NCI-H1092 (cell line): ENCODE measurements at places on chromosomes 3 and 15.

GRCh38 chr15:47523681-47524475, 193.4 kb upstream of the SEMA6D start:
- DNase-seq = no peak

DNA sequence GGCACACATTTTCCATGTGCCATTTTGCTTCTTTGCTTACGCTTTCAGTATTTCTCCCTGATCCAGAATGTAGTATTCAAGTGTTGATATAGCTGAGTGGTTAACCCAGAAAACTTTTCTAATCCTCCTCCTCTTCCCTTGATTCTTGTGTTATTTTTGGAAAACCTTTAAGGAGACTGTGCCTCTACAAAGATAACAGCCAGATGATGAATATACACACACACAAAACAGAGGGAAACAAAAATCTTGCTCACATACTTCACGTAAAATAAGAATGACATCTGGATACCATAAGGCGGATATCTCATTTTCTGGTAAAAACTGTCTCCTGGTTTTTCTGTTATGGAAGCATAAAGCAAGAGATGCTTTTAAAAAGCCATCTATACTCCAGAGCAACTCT, 295.8 kb upstream of the THBS1 start:
- no peak for DNase-seq

DNA sequence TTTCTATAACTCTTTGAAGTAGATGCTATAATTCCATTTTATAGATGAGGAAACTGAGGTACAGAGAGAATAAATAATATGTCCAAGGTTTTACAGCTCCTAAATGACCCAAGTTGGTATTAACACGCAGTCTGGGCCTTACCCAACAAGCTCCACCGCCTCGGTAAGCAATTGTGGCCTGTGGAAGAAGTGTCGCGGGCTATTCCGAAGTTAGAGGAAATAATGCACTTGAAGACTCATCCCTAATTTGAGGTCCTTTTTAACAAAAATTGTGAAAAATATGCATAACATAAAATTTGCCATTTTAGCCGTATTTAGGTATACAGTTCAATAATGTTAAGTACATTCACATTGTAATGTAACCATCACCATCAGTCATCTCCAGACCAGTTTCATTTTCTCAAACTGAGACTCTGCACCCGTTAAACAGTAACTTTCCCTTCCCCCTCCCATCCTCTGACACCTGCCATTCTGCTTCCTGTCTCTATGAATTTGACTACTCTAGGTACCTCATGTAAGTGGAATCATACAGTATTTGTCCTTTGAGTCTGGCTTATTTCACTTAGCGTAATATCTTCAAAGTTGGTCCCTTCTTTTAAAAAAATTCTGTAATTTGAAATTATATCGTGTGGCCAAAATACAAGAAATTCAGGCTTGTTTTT, 18.2 kb downstream of the IDH3A start:
- DNase-seq = no peak

DNA sequence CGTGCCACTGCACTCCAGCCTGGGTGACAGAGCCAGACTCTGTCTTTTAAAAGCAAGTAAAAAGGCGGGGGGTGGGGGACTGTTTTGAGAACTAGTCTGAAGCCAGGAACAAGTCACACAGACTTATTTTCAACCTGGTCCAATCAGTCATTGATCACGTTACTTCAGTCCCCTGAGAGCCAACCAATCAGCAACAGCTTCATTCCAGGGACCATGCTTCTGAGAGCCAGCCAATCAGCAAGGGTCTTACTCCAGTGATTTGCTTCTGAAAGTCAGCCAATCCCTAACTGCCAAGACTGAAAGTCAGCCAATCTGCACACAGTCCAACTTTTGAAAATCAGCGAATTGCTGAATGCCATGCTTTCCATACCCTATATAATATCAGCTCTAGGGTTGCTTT, 48.6 kb upstream of the C15orf39 start:
- no peak for DNase-seq

DNA sequence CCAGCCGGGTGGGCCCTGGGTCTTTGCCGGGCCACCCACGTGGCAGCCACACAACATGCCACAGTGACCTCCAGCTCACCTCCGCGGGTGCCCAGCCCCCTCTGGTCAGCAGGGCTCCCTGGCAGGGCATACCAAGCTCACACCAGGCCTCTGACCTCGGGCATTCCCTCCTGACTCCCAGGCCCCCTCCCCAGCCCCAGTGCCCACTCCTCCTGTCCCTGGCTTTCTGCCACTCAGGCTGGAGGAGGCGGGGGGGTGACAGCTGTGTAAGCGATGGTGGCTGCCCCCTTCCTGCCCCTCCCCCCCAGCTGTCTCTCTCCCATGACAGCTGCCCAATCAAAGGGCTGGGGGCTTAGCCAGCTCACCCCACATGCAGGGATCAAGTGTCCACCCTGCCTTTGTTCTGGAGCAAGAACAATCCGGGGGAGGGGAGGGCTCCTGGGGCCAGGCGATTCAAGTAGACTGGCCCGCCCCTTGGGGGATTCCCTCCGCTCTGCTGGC, 3.3 kb downstream of the PCBP4 start:
- DNase-seq = peak; percentile 52
